HT-29 (cell line): ENCODE measurements at places on chromosomes 3 and 15.

- peak; percentile 58 for DNase-seq
Measured at GRCh38 chr3:194711913-194712312, 26.2 kb downstream of the FAM43A start.

- DNase-seq: no peak
Measured at GRCh38 chr3:122671553-122671952, 9.1 kb upstream of the PARP14 start.

GRCh38 chr3:155602307-155602706 lies 142.6 kb downstream of the PLCH1 start:
- DNase-seq: no peak

- DNase-seq: no peak
Measured at GRCh38 chr3:31735667-31736066, 202.9 kb downstream of the STT3B start.
